ENCODE measurements at places on chromosomes 7 and 10.

DNA sequence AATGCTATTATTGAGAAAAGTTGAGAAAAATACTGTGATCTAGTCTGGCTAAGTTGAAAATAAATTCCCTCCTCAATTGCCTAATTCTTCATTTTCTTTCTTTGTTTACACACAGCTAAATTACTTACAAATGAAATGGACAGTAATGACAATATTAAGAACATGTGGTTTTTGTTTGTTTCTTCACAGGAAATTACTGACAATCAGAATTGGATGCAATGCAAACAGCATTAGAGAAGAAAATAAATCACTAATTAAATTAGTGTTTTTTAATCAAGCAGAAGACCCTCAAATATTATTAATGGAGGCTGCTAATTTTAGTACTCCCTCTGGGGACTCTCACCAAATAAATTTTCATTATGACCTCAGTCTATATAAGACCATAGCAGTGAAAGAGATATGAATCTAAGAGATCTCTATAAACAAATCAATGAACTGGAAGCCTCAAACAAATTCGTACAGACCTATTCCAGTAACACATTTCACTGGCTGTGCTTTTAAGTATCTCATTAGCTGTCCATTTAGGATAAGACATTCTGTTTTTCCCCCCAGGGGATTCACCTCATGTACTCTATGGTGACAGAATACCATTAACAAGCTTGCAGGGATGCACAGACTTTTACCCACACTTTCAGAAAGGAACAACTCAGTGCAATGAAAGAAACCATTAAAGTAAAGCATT is 202.0 kb upstream of the DGKB start:
- DNase-seq: no peak

DNA sequence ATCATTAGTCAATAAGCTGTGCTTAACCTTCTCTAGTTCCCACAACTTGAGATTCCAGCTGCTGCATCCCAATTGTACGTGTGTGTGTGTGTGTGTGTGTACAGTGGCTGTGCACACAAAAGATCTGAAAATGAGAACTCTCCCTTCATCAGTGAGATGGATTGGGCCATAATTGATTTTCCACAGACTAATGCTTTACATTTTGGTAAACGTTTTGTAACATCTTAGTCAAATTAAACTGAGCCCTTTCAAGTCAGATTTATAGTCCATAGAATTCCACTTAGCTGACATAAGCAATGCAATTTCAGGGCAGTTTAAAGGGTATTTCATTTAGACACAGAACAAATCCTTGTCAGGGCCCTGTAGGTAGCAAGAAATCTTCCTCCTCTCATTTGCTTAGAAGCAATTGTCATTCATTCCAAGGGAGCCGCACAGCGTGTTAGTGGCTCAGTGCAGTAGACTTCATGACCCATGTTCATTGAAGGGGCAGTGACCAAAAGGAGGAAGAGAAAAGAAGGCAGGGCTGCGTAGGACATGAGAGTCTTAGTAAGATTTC is 1123.5 kb upstream of the AUTS2 start:
- no peak for DNase-seq

- peak; percentile 60 for DNase-seq
Measured at GRCh38 chr10:52644373-52645186, 128.0 kb downstream of the MBL2 start.

GRCh38 chr10:89384474-89385340 is 6.9 kb downstream of the IFIT1B start:
- no peak for DNase-seq

DNA sequence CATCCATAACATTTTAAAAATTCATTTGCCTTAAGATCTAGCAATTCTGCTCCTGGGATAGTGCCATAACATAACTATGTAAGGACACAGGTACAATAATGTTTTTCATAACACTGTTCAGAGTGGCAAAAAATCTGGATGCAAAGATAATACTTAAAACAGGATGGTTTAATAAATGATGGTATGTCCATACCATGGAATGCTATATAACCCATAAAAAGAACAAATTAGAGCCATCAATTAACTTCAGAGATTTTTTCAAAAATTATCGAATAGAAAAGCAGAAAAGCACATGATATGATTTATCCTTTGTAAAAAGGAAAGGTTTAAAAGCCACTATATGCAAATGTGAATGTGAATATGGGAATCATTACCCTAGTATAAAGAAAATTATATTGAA is 193.4 kb upstream of the LRRN3 start:
- DNase-seq: no peak

DNA sequence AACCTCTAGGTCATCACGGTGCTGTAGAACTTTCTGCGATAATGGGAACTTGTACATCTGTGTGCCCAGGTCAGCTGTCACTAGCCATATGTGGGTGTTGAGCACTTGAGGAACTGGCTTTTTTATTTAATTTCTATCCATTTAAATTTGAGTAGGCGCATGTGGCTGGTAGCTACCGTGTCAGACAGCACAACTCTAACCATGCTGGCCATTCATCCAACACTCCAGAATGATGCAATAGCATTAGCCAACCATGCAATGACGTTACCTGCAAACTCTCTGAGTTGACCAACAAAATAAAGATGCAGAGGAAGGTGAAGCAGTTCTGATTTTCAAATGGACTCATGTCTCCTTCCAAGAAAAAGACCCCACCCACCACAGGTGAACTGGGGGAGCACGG is 24.4 kb upstream of the CHST15 start:
- DNase-seq: no peak

DNA sequence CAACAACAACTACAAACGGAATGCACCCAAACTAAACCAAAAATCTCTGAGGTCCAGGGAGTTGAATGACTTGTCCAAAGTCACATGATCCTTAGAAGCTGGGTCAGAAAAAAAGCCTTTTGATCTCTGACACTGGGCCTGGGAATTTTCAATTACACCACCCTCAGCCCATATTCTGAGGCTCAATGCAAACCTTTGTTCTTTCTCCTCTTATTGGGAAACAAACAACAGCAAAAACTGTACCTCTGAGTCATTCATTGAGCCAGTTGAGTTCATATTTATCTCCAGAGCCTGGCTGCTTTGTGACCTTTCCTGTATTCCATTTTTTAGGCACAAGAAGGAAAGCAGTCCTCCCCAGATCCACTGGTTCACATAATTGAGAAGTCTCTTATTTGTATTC is 51.2 kb upstream of the SORCS1 start:
- DNase-seq: no peak
